ENCODE measurements at places on chromosomes 12 and 14. TPM values are rescaled to one million over a fixed set of nuclear protein-coding genes. Genes with fewer than 3 reads are reported as not detected.

DNA sequence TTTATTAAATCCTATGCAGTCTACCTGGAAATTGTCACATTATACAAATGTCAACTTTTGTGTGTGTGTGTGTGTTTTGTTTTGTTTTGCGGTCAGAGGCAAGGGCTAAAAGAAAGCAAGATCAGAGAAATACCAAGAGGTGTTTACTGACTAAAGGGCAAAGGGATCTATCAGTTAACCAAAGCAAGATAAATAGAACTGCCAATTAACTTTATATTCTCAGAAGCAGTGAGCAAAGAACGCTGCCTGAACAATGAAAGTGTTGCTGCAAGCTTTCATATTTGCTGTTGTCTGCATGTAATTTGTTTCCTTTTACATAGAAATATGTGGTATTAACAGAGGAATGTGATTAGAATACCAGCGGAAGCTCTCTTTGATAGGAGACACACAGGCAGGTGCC is 30.9 kb downstream of the CCDC60 start:
- peaks cover 7% of the 10 kb centered on the region for H3K27me3 ChIP-seq
- H3K36me3 ChIP-seq: no peaks in the 10 kb centered on the region
- no peak for DNase-seq

- no peak overlapping the region for H3K27ac ChIP-seq
- H3K27me3 ChIP-seq: peaks cover 4% of the 10 kb centered on the region
- peaks cover 11% of the 10 kb centered on the region for H3K4me1 ChIP-seq
- no peak overlapping the region for H3K4me3 ChIP-seq
Observed at GRCh38 chr12:54765652-54766051, 88.7 kb upstream of the MUCL1 start.

- H3K27ac ChIP-seq: no peak overlapping the region
- no peak overlapping the region for H3K4me3 ChIP-seq
- H3K36me3 ChIP-seq: no peaks in the 10 kb centered on the region
- DNase-seq: no peak
Observed at GRCh38 chr14:72649603-72650227, 244.2 kb downstream of the DPF3 start.

DNA sequence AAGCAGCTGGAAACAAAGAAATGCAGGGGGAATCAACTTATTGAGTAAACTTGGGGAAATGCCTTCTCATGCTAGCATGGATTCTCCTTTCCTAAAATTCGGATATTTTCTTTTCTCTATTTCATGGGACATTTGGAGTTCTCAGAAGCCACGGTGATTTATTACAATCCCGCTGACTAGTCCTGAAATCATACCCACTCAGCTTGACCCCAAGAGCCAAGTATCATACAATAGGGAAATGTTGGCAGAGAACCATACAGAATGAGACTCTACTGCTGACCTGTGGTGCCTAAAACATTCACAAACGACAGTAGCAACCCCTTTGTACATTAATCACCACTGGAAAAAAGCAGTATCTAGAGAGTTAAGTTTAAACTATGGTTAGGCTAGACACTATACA is 112.4 kb downstream of the KICS2 start:
- H3K27ac ChIP-seq: no peak overlapping the region
- H3K4me1 ChIP-seq: no peaks in the 10 kb centered on the region

DNA sequence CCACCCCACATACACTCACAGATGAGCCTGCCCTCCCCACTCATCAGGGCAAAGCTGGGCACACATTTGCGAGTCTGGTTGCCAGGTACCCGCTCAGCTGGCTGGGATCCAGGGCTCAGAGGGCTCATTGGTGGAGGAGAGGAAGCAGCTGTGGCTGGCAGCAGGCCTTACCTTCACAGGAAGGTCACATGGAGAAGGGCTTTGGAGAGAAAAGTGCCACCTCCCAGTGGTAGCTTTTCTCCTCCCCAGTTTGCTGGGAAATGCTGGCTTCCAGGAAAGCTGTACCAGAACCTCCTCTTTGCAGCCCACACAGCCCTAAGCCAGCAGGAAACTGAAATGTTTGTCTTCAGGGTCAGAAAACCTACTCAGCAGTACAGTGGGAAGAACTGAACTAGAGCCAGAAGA is 55.6 kb downstream of the LGMN start:
- DNase-seq: peak; percentile 62
- peaks cover 1% of the 10 kb centered on the region for H3K36me3 ChIP-seq
- H3K4me1 ChIP-seq: peaks cover 25% of the 10 kb centered on the region
- H3K27ac ChIP-seq: no peak overlapping the region

DNA sequence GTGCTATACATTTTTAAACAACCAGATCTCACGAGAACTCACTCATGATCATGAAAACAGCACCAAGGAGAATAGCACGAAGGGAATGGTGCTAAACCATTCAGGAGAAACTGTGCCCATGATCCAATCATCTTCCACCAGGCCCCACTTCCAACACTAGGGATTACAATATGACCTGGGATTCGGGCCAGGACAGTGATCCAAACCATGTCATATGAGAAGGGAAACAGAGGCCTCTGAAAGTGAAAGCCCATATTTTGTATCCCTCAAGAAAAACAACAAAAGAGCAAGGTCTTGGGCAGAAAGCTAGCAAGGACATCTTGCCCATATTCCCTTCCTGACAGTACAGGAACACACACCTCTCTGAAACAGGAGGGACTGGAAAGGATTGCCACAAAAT is 163.9 kb upstream of the VASH1 start:
- H3K27ac ChIP-seq: no peak overlapping the region
- H3K4me3 ChIP-seq: no peak overlapping the region
- no peak for DNase-seq
- H3K4me1 ChIP-seq: no peaks in the 10 kb centered on the region

DNA sequence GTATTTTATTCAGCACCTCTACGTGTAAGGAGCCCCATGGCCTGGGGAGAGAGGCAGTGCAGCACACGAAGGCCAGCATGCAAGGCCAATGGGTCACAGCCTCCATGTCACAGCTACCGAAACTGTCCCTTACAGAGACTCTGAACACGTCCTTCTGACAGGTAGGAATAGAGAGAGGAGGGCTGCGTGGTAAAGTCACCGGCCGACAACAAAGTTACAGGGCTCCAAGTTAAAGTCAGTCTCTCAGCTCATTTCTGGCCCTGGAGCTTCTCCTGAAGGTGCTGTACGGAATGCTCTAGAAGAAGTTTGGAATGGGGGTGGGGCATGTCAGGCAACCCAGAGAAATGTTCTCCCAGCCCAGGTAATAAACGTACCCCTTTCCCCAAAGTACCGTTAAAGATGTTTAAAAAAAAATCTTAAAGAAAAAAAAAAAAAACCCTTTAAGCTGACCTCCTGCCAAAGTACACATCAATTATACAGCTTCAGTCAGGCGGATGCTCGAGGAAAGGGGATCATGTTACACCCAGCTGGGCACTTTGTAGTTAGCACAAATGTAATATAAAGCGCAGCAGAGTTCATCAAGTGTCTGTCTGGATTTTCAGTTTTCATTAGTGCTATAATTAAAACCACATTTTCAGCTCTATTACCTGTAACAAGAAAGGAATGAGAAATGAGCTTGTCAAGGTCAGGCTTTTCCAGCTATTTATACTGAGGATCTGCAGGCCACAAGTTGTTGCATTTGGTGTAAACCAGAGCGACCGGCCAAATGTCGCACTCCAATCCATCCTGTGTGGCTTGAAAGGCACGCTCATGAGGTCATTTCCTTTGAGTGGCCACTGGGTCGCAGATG is 53.3 kb upstream of the CDKN3 start:
- no peaks in the 10 kb centered on the region for H3K36me3 ChIP-seq
- H3K27me3 ChIP-seq: peaks cover 2% of the 10 kb centered on the region
- no peaks in the 10 kb centered on the region for H3K4me1 ChIP-seq

- no peaks in the 10 kb centered on the region for H3K4me1 ChIP-seq
- H3K27me3 ChIP-seq: no peaks in the 10 kb centered on the region
- H3K27ac ChIP-seq: no peak overlapping the region
- no peaks in the 10 kb centered on the region for H3K36me3 ChIP-seq
- peak; percentile 15 for DNase-seq
Observed at GRCh38 chr14:68392393-68393141, 400.3 kb downstream of the ZFP36L1 start.

DNA sequence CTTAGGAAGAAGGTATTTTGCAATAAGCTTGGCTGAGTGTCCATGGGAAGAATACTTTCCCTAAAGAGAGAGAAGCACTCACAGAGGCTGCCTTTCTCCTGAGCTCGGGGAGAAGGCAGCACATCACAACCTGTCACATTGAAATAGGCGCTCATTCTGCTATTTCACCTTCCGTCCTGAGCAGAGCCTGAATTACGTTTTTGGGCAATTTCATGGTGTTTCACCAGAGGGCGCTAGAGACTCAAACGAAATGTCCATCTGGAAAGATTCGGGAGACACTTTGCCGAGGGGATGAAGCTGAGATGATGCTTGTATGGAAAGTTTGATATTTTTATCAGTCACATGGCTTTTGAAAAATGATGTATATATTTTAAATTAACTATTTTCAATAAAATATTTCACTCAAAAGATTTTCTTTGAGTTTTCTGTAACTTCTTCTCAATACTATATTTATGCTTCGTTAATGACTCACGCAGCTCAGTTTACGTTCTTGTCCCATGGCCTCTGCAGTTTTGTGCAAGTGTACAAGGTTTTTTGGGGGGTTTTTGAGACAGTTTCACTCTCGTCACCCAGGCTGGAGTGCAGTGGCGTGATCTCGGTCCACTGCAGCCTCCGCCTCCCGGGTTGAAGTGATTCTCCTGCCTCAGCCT is 17.4 kb upstream of the B4GALNT3 start:
- H3K4me3 ChIP-seq: no peak overlapping the region
- no peaks in the 10 kb centered on the region for H3K4me1 ChIP-seq
- H3K27ac ChIP-seq: no peak overlapping the region
- H3K27me3 ChIP-seq: no peaks in the 10 kb centered on the region

- H3K27me3 ChIP-seq: no peaks in the 10 kb centered on the region
- no peak overlapping the region for H3K4me3 ChIP-seq
- no peak overlapping the region for H3K27ac ChIP-seq
Observed at GRCh38 chr14:72701237-72701565, 192.7 kb downstream of the DPF3 start.

GRCh38 chr14:24399447-24399822 is 632 bp downstream of the NYNRIN start:
- DNase-seq: no peak
- no peak overlapping the region for H3K27ac ChIP-seq
- H3K4me3 ChIP-seq: peak overlapping the region; percentile 13
- H3K27me3 ChIP-seq: peaks cover 4% of the 10 kb centered on the region
- no peaks in the 10 kb centered on the region for H3K36me3 ChIP-seq

- no peaks in the 10 kb centered on the region for H3K36me3 ChIP-seq
- DNase-seq: no peak
- H3K4me1 ChIP-seq: no peaks in the 10 kb centered on the region
- H3K27me3 ChIP-seq: no peaks in the 10 kb centered on the region
- H3K27ac ChIP-seq: no peak overlapping the region
Observed at GRCh38 chr14:37116933-37117849, 55.2 kb downstream of the SLC25A21 start.

- no peak overlapping the region for H3K4me3 ChIP-seq
- no peaks in the 10 kb centered on the region for H3K27me3 ChIP-seq
- DNase-seq: no peak
- no peak overlapping the region for H3K27ac ChIP-seq
- H3K36me3 ChIP-seq: peaks cover 36% of the 10 kb centered on the region
Observed at GRCh38 chr12:50017641-50018040, 7.7 kb downstream of the RACGAP1 start.

DNA sequence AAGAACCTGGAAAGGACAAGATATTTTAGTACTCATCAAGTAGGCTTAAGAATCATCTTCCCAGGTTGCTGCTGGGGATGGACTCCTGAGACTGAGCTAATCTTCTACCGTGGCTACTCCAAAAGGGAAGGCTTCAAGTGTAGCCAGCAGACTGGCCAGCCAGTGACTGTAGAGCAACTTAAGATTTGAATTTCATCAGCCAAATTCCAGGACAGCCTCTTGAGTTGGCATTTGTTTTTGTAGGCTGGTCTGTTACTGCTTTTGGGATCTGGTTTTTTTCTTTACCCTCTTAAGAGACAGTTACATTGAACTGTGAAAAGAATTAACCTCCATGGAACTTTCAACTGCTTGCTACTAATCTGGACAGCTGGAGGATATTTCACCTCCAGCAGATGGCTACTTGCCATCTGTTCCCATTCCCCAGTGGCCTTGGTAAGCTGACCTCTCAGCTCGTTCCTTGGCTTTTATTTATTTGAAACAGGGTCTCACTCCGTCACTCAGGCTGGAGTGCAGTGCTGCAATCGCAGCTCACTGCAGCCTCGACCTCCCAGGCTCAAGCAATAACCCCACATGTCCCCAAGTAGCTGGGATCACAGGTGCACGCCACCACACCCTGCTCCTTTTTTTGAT is 20.7 kb downstream of the VTI1B start:
- H3K27me3 ChIP-seq: no peaks in the 10 kb centered on the region
- no peak overlapping the region for H3K27ac ChIP-seq
- H3K36me3 ChIP-seq: peaks cover 34% of the 10 kb centered on the region
- DNase-seq: no peak
- no peak overlapping the region for H3K4me3 ChIP-seq

- no peak overlapping the region for H3K27ac ChIP-seq
- peaks cover 13% of the 10 kb centered on the region for H3K27me3 ChIP-seq
- peaks cover 39% of the 10 kb centered on the region for H3K4me1 ChIP-seq
- peaks cover 11% of the 10 kb centered on the region for H3K36me3 ChIP-seq
Observed at GRCh38 chr12:68290126-68290525, 36.7 kb upstream of the IL22 start.

GRCh38 chr12:4610481-4610880 is 38.4 kb downstream of the AKAP3 start:
- H3K4me3 ChIP-seq: no peak overlapping the region
- peaks cover 13% of the 10 kb centered on the region for H3K4me1 ChIP-seq
- H3K27me3 ChIP-seq: no peaks in the 10 kb centered on the region
- no peak overlapping the region for H3K27ac ChIP-seq
- no peak for DNase-seq

The PRORP gene
- 37.3 TPM for total RNA-seq

The CCDC175 gene
- total RNA-seq: not detected

The TSPAN8 gene
- total RNA-seq: not detected

The ADAMTS20 gene
- not detected for total RNA-seq

The NDRG2 gene
- 5.5 TPM for total RNA-seq

The PSMB11 gene
- not detected for total RNA-seq

The CLEC4D gene
- total RNA-seq: not detected

The STYK1 gene
- total RNA-seq: not detected

The SPTB gene
- 0.32 TPM for total RNA-seq

The TEX52 gene
- total RNA-seq: 0.16 TPM

The MIS18BP1 gene
- total RNA-seq: 88.4 TPM

The KIF26A gene
- 0.28 TPM for total RNA-seq

The DDN gene
- 0.61 TPM for total RNA-seq

The CLEC2A gene
- total RNA-seq: not detected

Data from activated CD4-positive, alpha-beta T cell treated with anti-CD3 and anti-CD28 coated beads for 36 hours (primary cell).